ENCODE measurements at places on chromosomes 13 and 19.
A peak's percentile ranks its signal among the peaks of the same experiment; 100 is the strongest.

DNA sequence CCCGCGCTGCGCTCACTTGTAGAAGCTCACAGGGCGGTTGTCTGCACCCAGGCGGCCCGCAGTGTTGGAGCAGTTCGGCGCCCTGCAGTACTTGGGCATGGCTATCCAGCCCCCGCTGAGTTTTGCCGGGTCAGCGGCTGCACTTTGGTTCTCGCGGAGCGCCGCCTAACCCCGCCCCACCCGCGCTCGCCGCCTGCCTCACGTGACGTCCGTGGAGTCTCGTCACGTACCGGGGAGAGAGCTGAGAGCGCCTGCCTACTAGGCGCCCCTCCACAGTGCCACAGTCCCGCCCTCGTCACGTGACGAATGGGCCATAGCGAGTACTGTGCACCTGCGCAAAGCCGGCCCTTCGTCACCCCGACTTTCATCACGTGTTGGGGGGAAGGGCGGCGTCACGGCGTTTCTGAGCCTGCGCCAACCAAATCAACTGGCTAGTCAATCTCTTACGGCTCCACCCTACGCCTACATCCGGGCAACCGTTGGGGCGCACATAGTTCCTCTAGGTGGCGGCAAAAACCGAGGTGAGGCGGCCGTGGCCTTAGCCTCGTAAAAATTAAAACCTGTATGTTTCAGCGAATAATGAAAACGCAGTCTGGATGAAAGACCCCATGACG is at the start of gene THAP8:
Gene THAP8 (minus strand): TSS at position 167 of the 614 bp plus-strand sequence. CDS start 68 bp downstream, at position 99.
- DNase-seq = peak; percentile 99

- DNase-seq = no peak
Observed at GRCh38 chr13:107845911-107846310, 369.4 kb downstream of the LIG4 start.

GRCh38 chr19:15398501-15399233 is 19.1 kb upstream of the AKAP8 start:
- no peak for DNase-seq

DNA sequence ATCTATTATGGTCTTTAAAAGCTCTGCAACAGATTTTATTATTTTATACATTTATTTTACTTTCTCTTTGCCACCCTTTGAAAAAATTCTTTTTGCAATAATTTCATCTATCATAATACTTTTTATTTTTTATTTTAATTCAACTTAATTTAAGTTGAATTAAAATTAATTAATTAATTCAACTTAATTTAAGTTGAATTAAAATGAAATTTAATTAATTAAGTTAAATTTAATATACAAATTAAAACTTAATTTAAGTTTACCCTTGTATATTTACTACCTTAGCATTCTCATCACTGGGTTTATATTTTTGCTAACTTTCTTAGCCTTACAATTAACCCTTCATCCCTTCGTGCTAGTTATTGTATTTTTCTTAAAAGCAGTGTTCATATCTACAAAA is 301.4 kb downstream of the SLITRK5 start:
- DNase-seq = no peak

DNA sequence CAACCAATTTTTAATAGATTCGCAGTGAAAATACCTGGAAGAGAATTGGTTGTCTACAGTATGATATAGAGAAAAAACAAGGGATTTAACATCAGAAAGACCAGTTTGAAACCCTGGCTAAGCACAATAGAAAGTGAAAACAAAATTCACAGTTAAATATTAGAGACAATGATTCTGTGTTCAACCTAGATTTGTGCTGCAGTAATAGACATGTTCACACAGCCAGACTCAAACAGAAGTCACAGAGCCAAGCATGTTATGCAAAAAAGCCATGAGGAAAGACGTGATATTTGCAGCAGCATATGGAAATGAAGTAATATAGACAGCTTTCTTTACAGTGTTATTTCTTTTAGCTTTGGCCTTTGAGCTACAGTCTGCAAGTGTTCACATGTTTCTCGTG is 48.1 kb downstream of the SCEL start:
- no peak for DNase-seq

DNA sequence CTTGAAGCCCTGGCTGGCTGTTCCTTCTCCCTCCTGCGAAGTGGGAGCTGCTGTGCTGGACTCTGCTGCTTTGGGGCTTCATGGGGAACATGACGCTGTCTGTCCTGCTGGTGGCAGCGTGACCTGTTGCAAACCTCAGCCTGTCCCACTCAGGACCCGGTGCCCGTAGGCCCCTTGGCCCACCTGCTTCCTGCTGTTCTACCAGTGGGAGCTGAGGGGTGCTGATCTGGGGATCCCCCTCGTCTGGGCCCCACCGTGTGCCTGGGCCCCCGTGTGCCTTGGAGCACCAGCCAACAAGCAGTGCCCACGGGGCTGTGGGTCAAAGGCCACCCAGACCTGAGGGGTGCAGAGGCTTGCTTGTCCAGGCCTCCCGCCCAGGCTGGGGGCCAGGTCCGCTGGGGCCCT is 5.3 kb downstream of the SPPL2B start:
- no peak for DNase-seq

DNA sequence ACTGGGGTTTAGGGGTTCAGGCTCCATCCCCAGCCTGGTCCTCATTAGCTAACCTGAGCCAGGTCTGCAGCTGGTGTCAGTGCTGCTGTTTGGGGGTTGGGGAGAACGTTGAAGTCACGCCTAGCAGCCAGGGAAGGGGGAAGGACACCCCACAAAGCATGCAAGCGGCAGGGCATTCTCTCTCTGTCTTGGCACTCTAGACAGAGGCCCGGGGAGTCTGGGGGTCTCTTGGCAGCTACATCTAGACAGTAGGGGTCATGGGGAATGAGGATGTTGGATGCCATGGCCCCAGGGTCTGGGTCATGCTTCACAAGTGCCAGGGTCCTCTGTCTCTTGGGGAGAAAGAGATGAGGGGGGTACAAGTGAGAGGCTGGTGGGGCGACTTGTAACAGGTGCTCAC is 2.6 kb downstream of the ERICH4 start:
- no peak for DNase-seq

GRCh38 chr19:11202488-11203193 is 5.3 kb upstream of the KANK2 start:
- no peak for DNase-seq

- DNase-seq = no peak
Observed at GRCh38 chr13:26384587-26384986, 130.7 kb downstream of the CDK8 start.

DNA sequence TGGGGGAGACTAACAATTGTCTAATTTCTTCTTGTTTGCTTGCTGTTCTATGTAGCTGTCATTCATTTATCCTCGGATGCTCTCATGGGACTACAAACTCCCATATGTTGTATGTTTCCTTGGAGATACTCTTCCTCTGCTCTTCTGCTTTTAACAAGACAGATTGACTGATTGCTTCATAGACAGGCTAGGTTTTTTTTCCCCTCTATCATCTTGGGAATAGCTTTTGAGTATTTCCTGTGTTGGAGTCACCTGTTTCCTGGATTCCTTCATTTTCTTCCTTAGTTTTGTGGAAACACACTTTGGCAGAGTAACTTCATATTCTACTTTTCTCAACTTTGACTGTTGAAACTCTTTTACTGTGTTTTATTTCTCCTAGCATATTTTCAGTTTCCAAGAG is 27.6 kb downstream of the EDNRB start:
- no peak for DNase-seq

- no peak for DNase-seq
Observed at GRCh38 chr19:41411968-41412265, 14.3 kb downstream of the BCKDHA start.

- DNase-seq = no peak
Observed at GRCh38 chr19:46812977-46813838, 24.8 kb upstream of the SLC1A5 start.

- DNase-seq = no peak
Observed at GRCh38 chr19:32652894-32653598, 21.9 kb downstream of the ANKRD27 start.

DNA sequence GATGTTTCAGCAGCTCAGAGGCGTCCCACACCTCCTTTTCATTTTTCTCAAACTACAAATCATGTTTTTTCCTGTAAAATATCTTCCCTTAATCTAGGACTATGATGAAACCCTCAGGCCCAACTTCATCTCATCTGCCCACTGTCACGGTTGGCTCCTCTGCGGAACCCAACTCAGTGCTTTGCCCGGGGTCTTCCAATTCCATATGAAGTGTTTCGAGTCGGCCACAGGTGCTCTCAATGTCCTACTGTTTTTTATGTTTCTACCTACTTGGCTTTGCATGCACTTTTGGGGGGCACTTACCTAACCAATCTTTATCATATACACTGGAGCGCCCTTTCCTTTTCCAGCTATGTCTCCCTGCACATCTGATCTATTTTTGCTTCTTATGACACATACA is 28.1 kb downstream of the COL4A1 start:
- no peak for DNase-seq

- no peak for DNase-seq
Observed at GRCh38 chr13:23921451-23921888, 24.2 kb upstream of the C1QTNF9B start.

DNA sequence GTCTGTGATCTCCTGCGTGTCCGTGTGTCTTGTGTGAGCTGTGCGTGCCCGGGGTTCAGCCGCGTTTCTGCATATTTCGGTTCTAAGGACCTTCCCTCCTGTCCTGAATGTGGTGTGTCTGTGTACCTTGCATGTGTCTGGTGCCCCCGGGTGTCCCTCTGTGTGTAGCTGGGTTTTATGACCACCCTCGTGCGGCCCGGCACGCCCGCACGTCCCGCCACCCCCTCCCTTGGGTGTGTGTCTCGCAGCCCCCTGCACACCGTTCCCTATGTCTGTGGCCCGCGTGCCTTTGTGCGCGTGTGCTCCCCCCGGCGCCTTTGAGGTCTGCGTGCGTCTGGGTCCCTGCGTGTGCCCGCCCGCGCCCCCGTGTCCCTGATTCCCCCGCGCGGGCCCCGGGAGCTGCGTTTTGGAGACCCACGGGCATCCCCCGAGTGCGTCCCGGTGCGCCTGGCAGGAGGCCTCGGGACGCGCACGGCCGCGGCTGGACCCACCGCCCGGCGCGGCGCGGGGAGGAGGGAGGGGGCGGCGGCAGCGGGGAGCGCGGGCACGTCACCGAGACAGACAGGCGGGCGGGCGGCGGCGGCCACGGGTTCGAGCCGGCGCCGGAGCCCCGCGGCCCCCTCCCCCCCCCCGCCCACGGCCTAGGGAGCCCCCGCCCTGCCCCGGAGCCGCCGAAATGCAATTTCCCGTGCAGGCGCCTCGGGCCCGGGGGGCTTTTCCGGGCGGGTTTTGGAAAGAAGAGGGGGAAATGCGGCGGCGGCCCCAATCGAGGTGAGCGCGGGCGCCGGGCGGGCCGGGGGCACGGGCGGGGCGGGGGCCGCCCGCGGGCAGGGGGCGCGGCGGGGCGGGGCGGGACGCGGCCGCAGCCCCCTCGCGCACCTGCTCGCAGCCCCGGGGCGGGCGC is 12.0 kb upstream of the NANOS3 start:
- no peak for DNase-seq

- no peak for DNase-seq
Observed at GRCh38 chr13:68982961-68983619, 1124.5 kb upstream of the ATXN8OS start.

GRCh38 chr13:103935117-103935516 is 868.9 kb upstream of the SLC10A2 start:
- DNase-seq = no peak

- DNase-seq = no peak
Observed at GRCh38 chr13:47991859-47992258, 9.2 kb downstream of the SUCLA2 start.

GRCh38 chr19:21328885-21329605 is at the start of gene ZNF708:
TSS of gene ZNF708 (minus strand) at chr19:21329410. CDS start at chr19:21329212, 198 bp downstream.
- peak; percentile 48 for DNase-seq

- no peak for DNase-seq
Observed at GRCh38 chr13:42707048-42707447, 74.3 kb upstream of the FAM216B start.

- DNase-seq = no peak
Observed at GRCh38 chr19:40621283-40621682, 20.1 kb downstream of the LTBP4 start.

GRCh38 chr13:36950920-36951319 is 30.9 kb upstream of the SMAD9 start:
- no peak for DNase-seq

GRCh38 chr19:7877249-7877836 is 3.2 kb upstream of the PRR36 start:
- no peak for DNase-seq

DNA sequence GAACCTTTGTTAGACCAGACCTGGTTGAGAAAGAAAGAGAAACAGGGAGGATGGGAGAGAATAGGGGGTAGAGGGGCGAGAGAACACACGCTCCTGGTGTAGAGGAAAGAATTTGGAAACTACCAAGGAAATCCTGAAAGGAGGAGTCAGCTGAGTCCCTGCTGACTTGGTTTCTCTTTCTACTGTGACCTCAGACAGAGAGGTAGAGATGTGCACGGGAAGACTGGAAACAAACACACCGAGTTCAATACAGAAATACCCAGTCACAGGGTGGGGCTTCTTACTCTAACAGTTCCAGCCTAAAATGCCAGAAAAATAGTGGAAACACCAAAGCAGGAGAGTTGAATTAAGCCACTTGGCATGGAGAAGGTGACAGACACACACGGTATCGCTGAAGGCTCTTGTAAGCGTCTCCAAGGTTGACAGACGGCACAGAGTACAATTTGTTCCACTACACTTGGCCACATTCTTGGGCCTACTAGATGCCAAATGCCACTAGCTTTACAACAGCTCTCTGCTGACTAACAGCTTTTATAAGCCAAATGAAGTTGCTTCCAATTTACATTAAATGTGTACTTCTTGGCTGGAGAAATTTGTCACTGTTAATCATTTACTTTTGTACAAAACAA is 28.1 kb downstream of the LATS2 start:
- DNase-seq = no peak

DNA sequence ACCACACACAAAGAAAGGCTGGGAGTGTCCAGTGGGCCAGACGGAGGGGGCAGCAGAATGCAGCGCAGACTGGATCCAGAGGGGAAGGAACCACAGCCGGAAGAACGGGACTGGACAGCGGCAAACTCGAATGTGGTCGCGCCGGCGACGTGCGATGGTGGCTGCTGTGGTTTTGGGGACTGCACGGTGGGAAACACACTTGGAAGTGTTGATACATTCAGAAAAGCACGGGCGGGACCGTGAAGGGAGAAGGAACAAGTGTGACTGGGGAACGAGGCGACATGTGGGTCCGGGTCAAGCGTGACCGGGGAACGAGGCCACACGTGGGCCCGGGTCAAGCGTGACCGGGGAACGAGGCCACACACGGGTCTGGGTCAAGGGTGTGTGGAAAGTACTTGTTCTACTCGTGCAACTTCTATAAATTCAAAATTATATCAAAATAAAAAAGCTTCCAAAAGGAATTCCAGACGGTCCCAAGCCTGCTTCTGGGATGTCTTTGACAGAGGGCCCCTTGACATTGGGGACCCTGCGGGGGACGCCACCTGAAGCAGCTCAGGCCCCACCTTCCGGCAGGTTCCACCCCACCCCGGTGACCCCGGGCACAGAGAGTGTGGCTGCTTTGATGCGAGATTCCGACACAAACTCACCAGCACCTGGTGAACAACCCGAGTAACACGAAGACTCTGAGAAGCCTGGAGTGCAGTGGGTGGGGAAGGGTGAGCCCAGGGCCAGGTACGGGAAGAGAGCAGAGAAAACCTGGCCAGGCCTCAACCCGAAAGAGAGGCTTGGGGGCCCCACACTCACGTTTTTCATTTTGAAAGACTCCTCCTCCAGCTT is 25.1 kb upstream of the C13orf46 start:
- DNase-seq = no peak

GRCh38 chr19:10866495-10866894 is 4.9 kb upstream of the CARM1 start:
- no peak for DNase-seq

GRCh38 chr13:29538652-29539040 is 56.8 kb downstream of the SLC7A1 start:
- DNase-seq = no peak
